ENCODE measurements at places on chromosomes 1 and 21. TPM values are rescaled to one million over a fixed set of nuclear protein-coding genes. Genes with fewer than 3 reads are reported as not detected.

DNA sequence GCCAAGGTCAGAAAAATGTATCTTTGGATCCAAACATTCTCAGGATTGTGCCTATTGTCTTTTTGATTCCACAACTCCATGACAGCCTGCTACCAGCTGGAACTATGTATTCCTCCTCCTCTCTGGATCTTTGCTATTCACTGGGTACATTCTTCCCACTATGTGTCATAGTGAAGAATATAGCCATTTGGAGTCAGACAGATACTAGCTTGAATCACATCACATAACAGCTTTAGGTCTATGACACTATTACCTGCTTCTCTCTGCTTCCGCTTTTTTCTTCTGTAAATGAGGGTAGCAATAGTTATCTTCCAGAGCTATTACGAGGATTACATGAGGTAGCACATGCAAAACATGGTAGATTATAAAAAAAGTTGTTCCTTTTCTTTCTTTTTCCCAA is 5.4 kb upstream of the EXO1 start:
- no peak for DNase-seq

The BACE2 gene
- total RNA-seq: 174 TPM

The S100A9 gene
- total RNA-seq: 19.1 TPM

GRCh38 chr1:159826441-159827101 is at the start of gene SLAMF8:
TSS of gene SLAMF8 (plus strand) at chr1:159826873. CDS start at chr1:159826899, 26 bp downstream.
- peak; percentile 51 for DNase-seq

DNA sequence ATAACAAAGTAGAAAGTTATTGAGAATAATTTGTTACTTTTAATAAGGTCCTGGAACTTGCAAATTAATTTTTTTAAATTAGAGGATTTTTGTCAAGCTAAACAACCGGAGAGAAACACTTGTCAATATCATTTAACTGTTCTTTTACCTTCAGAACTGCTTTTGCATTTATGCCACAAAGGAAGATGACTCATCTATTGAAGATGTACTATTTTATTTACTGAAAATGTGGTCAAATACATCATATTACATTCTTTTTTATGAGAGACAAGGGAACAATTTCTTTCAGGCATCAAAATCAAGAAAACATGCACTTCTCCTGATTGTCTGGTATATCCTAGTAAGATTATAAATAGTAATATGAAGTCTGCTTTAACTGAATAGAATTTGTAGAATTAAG is 558.2 kb upstream of the PRMT6 start:
- DNase-seq: no peak

GRCh38 chr1:212367474-212368072 is 47.1 kb downstream of the PACC1 start:
- DNase-seq: no peak

The RSPH1 gene
- 5.6 TPM for total RNA-seq

The CATSPERE gene
- total RNA-seq: 0.72 TPM

DNA sequence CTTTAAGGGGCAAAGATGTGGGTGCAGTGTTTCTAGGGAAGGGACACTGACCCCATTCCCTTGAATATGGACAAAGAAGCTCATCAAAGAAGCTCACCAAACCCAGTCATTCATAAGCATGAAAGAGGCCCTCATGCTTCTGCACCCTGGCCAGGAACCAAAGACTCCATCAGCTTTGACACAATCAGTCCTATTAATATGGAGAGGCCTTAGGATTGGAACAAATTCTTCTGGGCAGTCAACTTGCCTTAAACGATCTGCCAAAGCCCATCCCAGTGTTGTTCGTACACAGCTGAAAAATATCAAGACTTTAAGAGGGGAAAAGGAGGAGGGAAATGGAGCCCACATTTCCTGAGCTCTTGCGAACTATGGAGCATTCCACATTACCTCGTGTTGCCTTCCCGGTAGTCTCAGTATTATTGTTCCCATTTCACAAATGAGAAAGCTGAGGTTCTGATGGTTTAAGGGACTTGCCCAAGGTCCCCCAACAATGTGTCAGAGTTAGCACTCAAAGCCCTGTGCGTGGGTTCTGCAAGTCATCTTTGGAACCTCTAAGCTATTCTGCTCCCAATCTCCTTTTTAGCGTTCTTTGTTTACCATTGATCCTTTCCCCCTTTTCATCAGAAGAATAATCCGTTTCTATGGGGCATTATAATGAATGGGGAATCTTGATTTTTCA is 161.9 kb downstream of the ZBTB18 start:
- DNase-seq: no peak

- DNase-seq: no peak
Measured at GRCh38 chr1:68969441-68969840, 472.6 kb upstream of the DEPDC1 start.

DNA sequence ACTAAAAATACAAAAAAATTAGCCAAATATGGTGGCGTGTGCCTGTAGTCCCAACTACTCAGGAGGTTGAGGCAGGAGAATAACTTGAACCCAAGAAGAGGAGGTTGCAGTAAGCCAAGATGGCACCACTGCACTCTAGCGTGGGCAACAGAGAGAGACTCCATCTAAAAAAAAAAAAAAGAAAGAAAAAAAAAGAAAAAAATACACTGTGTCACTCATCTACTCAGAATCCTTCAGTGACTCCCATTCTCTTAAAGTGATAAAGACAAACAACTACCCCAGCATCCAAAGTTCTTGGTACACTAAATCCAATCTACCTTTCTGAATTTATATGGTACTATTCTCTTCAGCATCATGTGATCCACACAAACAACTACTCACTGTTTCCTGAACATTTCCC is 40.2 kb upstream of the S1PR1 start:
- no peak for DNase-seq

DNA sequence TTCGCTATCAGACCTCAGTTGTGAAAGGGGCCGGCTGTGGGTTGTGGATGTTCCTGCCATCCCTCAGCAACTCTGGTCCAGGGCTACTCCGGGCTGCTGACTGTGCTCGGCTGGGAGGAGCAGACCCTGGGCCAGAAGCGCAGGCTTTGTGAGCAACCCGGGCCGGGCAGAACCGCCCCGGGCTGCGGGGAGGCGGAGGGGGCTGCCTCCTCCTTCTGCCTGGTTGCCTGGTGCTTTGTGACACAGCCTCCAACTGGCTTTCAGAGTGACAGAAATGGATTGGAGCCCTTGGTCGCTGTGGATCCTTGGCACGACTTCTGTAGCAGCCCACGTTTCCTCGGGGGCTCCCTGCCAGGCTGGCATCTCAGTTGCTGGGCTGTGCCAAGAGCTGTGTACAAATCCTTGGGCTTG is 10.0 kb downstream of the DRAXIN start:
- DNase-seq: no peak

- DNase-seq: no peak
Measured at GRCh38 chr1:14740016-14740415, 141.5 kb downstream of the KAZN start.

DNA sequence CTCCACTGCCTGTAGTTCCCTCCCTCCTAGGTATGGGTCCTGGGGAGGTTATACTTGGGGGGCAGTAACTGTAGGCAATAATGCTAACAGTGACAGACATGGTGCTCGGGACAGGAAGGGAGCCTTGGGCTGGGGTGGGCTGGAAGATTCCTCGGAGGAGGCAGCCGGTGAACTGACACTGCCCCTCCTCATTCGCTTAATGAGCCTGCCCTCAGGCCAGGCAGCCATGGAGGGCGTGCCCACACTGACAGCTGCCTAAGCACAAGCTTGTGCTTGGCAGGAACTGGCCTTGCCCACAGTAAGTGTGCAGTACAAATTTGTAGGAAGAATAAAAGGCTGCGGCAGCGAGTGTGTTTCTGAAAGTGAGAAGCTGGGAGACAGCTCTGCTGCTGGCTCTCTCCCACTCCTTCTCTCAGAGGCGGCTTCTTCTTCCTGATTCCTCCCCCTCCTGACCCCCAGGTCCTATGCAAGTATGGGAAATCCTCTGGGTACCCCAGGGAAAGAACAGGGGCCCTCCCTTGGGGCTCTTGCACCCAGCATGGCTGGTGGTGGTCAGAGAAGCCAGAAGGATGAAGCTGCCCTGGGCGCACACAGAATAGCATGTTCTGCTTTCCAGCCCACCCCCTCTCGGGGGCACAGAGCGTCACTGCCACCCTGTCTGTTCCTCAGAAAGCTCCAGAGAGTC is 23.6 kb downstream of the OPTC start:
- no peak for DNase-seq

GRCh38 chr1:2414297-2414958 is 2.1 kb upstream of the PEX10 start:
- DNase-seq: peak; percentile 77

The CD5L gene
- not detected for total RNA-seq

DNA sequence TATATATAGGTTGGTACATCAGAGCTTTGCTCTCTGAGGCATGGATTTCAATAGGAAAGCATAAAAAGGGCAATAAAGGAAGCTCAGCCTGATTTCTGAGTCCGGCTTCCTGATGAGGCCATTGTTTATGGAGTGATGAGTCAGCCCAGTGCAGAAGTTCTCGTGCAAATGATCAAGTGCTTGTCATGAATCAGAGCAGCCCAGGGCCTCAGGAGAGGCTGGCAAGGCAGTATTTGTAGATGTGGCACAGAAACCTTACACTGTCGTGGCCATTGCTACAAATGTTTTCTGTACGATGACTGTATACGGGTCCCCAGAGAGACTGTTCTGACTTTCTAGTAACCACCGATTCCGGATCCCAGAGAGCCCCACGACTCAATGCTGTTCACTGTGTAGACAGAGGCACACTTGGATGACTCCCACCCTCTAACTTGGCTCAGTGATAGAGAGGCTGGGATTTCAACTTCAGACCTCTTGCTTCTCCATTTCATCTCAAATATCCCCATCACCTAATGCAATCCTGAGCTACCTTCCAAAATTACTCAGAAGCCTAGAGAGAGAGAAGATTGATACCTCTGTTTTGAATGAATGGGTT is 26.8 kb downstream of the UMODL1 start:
- DNase-seq: peak; percentile 78

GRCh38 chr1:154998201-154998780 is 4.3 kb upstream of the ZBTB7B start:
- DNase-seq: no peak

The GJA5 gene
- total RNA-seq: 8.8 TPM

DNA sequence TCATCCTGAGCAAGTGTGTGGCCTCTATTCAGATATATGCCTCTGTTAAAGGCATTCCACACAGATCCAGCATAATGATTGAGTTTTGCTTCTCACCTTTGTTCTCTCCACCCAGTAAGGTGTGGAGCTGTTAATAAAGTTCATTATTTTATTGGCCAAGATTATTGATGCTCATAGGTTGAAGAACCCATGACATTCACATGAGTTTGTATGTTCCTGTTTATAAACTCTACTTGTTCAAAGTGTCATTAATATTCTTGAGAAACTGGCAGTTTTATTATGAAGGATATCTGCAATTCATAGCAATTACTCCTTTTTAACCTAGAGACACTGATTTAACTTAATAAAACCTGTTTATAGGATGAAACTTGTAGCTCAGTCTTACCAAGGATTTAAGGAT is 22.0 kb downstream of the IVNS1ABP start:
- DNase-seq: no peak

- no peak for DNase-seq
Measured at GRCh38 chr1:153346077-153346723, 2.4 kb downstream of the PGLYRP4 start.

GRCh38 chr1:24236789-24237371 is 49.8 kb upstream of the IFNLR1 start:
- no peak for DNase-seq

DNA sequence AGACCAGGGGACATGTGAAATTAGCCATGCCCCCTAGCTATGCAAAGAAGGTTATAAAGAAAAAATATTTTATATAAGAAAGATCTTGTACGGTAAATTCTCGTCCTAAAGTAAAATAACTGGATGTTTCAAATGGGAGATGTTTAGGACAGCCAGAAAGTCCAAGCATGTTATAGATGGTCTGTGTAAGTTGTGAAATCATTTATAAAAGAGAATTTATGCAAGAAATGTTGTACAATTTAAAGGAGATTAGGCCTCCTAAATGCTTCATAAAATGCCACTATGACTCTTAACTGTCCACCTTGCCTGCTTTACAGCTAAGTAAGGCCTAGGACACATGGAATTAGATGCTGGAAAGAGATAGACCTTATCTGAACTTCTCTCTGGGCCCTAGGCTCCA is 118.1 kb upstream of the POGK start:
- no peak for DNase-seq

- peak; percentile 55 for DNase-seq
Measured at GRCh38 chr1:20212685-20213331, 26.5 kb upstream of the PLA2G2C start.

The KRTAP11-1 gene
- 0.23 TPM for total RNA-seq

The AHCTF1 gene
- 25.7 TPM for total RNA-seq

The OPTC gene
- total RNA-seq: not detected

The NSUN4 gene
- total RNA-seq: 26.3 TPM

- no peak for DNase-seq
Measured at GRCh38 chr1:48898894-48899293, 122.2 kb upstream of the BEND5 start.

GRCh38 chr1:156657741-156658319 is 15.9 kb downstream of the BCAN start:
- no peak for DNase-seq

- no peak for DNase-seq
Measured at GRCh38 chr1:58539553-58539952, 7.0 kb downstream of the OMA1 start.

The PRKACB gene
- 70.5 TPM for total RNA-seq

The ASCL5 gene
- total RNA-seq: 0.12 TPM

The HMGCS2 gene
- total RNA-seq: 22.1 TPM

The NR1I3 gene
- total RNA-seq: not detected

The C1orf87 gene
- total RNA-seq: not detected

DNA sequence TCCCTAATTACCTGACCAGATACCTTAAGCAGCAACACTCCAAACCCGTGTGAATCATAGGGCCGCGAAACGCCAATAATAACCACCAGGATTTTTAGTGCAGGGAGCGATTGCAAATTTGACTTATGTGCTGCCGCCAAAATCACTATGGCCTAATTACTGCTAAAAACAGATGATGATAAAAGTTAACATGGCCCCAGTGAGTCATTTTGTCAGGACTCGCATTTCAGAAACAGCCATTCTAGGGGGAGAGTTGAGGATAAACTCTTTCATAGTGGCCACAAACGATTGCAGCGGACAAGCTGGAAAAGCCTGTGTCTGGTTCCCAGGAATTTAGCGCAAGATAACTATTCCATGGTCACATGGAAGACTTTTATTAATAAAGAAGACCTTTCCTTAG is 103.4 kb downstream of the HLX start:
- DNase-seq: no peak

The LCE2B gene
- not detected for total RNA-seq

Measured in mucosa of gallbladder (tissue), 1 donor.